Stimulated activated CD4-positive, alpha-beta T cell treated with anti-CD3 and anti-CD28 coated beads, Interleukin-12 subunit alpha, Interleukin-12 subunit beta, amount 100 ng/mL, for 48 hours (primary cell): ENCODE measurements at places on chromosomes 16 and 17.

- DNase-seq = no peak
Observed at GRCh38 chr16:85056211-85056748, 28.7 kb downstream of the KIAA0513 start.

- no peak for DNase-seq
Observed at GRCh38 chr17:56297184-56297583, 143.9 kb downstream of the ANKFN1 start.

DNA sequence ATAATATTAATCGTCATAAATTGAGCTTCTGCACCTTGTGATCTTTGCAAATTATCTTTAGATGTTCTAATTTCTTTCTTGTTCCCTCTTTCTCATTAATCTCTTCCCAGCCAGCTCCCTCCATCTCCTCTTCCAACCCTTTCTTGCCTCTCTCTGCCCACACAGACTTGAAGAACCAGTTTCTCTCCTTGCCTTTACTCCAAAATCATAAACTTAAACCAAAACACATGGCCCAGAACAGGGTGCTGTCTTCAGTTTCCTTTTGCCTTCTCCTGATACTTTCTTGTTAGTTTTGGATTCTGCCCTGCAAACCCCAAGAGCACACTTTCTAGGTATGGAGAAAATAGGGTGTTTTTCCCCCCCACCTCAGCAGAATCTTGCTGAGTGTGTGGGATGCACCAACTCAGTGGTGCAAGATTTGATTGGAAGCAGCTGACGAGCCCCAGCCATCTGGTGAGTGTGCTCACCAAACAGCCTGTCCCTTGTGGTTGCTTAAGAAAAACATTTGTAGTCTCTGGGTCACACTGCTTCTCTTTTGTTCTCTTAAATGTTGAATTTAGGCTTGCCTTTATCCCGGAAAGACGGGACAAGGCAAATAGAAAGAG is 175.8 kb upstream of the MAF start:
- no peak for DNase-seq

GRCh38 chr16:83068686-83069085 is 441.9 kb downstream of the CDH13 start:
- no peak for DNase-seq

DNA sequence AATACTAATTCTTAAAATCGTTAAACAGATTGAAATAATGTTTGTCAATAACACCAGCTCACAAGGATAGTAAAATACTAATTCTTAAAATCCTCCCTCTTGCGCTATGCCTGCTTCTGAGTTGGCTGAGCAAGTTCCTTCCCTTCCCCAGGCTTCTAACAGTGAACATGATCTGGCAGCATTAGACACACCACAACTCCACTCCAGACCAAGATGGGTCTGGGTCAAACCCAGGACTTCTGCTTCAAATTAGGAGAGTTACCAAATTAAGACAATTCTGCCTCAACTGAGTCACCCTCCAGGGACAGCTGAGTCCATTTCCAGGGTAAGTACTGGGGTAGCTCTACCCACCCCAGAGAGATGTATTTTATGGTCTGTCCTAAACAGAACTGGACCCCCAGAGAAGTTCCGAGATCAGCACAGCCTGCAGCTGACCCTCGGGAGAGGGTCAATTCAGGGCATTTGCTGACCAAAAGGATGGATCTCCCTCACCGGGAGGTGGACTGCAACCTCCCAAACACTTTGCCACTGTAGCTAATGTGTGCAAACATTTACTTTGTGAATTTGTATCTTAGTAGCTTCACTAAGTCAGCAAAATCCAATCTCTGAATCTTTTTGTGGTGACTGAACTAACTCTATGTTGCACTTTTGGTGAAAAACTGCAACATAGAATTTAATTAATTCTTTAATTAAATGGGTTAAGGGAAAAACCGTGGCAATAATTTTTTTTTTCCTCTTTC is 48.8 kb downstream of the ADCY9 start:
- no peak for DNase-seq

DNA sequence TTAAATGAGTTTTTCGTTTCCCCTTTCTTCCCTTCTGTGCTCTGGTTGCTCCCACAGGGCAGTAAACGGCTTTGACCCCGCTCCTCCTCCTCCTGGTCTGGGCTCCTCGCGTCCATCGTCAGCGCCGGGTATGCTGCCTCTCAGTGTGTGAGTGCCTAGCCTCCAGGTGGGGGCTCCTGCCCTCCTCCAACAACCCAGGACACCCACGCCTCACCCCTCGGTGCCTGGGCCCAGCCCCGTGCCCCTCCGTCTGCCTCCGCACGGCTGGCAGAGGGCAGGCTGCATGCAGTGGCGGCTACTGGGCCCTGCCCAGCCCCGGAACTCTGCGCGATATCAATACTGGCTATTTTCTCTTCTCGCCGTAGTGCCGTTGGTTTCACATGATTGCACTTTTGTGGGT is 31.2 kb downstream of the NDEL1 start:
- DNase-seq = no peak

GRCh38 chr17:36980280-36980761 is 31.6 kb downstream of the AATF start:
- no peak for DNase-seq

- DNase-seq = no peak
Observed at GRCh38 chr16:12488371-12488770, 315.3 kb downstream of the CPPED1 start.

DNA sequence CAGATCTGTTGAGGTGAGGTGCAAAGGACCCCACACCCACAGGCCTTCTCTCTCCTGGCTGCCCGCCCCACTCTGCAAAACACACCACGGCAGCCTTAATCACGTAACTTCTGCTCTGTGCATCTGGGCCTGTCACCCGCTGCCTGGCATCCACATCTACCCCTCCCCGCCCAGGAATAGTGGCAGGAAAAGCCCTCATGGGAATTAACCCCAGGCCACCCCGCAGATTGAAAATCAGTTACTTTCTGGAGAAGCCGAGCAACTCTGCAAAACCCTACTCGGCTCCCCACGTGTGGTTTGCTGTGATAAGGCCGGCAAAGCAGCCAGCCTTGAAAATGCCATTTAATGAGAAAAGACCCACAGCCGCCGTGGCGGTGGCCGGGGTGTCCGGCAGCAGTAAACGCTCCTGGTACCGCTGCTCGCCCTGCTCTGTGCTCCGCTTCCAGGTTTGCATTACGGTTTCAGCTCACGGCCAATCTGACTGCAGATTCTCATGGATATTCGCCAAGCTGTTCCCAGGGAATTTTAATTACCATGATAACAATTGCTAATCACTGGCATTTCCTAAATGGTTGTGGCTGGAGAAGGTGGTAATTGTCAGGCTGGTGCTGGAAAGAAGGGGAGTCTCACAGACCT is 78.0 kb upstream of the DOC2B start:
- no peak for DNase-seq

- no peak for DNase-seq
Observed at GRCh38 chr16:21162661-21163151, 4.2 kb downstream of the LDAF1 start.

- DNase-seq = no peak
Observed at GRCh38 chr17:37446027-37446426, 39.3 kb downstream of the TADA2A start.

DNA sequence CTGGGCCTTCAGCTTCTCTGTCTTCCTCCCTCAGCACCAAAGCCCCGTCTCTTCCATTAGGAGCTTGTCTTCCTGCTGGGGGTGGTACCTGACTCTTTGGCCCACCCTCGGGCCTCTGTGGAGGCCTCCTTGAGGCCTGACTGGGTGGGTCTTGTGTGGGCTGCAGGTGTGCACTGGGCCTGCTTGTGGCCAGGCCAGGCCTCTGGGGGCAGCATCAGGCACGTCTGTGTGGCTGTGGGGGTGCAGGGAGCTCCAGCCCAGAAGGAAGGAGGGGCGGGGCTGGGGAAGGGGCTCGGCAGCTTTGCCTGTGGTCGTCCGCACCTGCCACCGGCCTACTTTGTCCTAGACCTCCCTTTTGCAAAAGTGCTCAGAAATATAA is 7.0 kb downstream of the PIGQ start:
- no peak for DNase-seq

- no peak for DNase-seq
Observed at GRCh38 chr17:50765454-50766221, 1.7 kb downstream of the ANKRD40CL start.

- DNase-seq = no peak
Observed at GRCh38 chr17:28521311-28522085, 15.3 kb downstream of the FOXN1 start.

DNA sequence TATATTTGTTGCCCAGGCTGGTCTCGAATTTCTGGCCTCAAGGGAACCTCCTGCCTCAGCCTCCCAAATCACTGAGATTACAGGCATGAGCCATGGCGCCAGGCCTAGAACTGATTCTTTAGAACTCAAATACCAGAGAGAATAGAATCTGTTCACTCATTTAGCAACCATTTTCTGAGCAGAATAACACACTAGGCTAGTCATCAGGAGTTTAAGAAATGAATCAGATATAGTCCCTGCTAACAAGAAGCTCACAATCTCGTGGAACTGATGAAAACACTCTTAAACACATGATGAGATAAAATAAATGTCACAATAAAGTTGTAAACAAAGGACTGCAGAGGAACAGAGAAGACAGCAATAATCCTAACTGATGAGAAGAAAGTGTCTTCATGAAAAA is 55.8 kb upstream of the ADCY9 start:
- no peak for DNase-seq

DNA sequence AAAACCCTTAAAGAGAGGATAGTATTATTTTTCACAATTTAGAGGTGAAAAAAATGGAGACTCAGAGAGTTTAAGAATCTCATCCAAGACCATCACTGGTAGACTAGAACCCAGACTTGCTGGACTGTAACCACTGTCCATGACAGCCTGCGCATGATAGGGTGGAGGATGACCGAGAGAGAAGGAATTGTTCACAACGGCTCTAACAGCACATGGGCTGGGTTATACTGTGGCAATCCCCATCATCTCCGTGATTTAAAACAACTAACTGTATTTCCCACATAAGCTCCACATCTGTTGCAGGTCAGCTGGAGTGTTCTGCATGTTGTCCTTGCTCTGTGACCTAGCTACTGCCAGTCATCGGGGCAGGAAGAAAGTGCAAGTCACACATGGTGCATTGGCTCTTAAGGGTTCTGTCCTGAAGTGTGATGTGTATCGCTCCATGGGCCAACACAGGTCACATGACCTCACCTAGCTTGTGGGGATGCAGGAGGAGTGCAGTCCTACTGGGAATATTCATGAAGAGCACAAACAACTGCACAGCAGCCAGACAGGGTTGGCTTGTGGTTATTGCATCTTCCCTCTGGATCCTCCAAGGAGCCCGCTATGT is 131.2 kb upstream of the MPHOSPH6 start:
- no peak for DNase-seq

GRCh38 chr16:87190288-87191230 is 126.6 kb downstream of the C16orf95 start:
- no peak for DNase-seq

GRCh38 chr17:17313350-17313991 is 10.3 kb downstream of the NT5M start:
- peak; percentile 46 for DNase-seq

DNA sequence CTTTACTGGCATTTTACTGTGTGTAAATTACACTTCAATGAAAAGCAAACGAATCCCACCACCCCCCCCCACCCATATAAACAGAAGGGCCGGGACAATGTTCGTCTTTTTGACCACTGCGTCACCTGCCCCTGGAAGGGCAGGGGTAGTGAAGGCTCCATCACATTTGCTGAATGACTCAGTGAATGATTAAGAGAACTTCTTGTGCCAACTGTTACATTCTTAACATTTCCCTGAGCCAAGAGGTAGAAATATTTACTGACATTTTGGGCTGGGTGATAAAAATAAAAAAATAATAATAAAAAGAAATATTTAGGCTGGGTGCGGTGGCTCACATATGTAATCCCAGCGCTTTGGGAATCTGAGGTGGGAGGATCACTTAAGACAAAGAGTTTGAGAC is 24.1 kb downstream of the C16orf96 start:
- no peak for DNase-seq

- DNase-seq = peak; percentile 8
Observed at GRCh38 chr17:11935734-11936406, 61.4 kb downstream of the ZNF18 start.

GRCh38 chr16:9372934-9373890 is 281.8 kb downstream of the HAPSTR1 start:
- DNase-seq = no peak

DNA sequence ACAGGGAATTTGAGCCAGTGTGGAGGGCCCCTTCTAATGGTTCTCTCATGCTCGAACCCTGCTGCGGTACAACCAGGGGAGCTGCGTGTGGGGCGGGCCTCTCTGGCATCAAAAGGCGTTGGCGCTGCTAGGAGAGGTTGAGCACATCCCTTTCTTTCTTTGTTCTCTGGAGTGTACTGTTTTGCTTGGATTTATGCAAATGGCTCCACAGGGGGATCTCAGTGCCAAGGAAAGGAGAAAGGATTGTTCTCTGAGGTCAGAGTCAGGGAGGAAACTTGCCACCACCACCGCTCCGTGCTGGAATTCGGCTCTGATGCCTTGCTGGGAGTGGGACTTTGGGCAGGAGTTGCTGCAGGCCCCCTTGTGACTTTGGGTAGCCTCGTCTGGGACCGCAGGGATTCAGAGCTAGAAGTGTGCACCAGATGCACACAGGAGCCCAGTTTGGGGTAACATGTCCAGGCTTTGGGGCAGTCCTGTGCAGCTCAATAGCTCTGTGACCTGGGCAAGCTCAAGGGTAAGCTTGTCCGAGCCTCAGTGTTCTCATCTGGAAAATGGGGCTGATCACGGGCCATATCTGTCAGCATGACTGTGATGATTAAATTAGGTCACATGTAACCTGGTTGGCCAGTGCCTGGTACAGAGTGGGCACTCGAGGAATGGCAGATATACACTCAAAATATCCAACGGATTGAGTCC is 353.0 kb upstream of the EEF2KMT start:
- no peak for DNase-seq

DNA sequence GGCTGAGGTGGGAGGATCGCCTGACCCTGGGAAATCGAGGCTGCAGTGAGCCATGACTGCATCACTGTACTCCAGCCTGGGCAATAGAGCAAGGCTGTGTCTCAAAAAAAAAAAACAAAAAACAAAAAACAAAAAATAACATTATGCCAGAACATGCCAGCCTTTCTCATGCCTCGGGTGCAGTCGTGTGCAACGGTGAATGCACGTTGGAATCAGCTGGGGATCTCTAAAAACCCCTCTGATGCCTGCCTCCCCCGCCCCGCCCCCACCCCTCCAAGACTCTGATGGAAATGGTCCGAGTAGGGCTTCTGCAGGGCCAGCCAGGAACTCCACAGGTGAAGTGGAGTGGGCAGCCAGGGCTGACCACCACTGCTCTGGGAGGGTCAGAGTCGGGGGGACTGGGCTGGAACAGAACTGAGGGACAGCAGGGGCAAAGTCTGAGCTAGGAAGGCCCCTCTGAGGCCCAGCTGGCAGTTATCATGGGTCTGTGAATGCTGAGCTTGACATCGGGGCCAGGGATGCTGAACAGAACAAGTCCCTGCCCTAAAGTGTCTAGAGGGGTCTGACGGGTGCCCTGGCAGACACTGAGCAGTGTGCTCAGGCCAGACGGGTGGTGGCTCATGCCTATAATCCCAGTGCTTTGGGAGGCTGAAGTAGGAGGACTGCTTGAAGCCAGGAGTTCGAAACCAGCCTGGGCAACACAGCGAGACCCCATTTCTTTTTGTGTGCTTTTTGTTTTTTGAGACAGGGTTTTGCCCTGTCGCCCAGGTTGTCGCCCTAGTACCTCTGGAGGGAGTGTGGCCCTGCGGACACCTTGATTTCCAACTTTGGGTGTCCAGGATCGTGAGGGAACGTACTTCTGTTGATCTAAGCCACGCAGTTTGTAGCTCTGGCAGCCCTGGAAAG is 193.4 kb upstream of the GSE1 start:
- no peak for DNase-seq

GRCh38 chr16:24054741-24055491 is 201.2 kb upstream of the CACNG3 start:
- no peak for DNase-seq

GRCh38 chr16:20624882-20625807 is 49.0 kb upstream of the ACSM2B start:
- no peak for DNase-seq

GRCh38 chr16:17026600-17027242 is 444.0 kb downstream of the XYLT1 start:
- DNase-seq = peak; percentile 3
